Eye (tissue), 1 donor: ENCODE measurements at places on chromosomes 5 and 9.
A peak's percentile ranks its signal among the peaks of the same experiment; 100 is the strongest.

- DNase-seq, result no peak
Observed at GRCh38 chr5:137372016-137372772, 126.9 kb downstream of the SPOCK1 start.

- DNase-seq, result peak; percentile 49
Observed at GRCh38 chr5:169945831-169946261, 34.4 kb downstream of the INSYN2B start.

DNA sequence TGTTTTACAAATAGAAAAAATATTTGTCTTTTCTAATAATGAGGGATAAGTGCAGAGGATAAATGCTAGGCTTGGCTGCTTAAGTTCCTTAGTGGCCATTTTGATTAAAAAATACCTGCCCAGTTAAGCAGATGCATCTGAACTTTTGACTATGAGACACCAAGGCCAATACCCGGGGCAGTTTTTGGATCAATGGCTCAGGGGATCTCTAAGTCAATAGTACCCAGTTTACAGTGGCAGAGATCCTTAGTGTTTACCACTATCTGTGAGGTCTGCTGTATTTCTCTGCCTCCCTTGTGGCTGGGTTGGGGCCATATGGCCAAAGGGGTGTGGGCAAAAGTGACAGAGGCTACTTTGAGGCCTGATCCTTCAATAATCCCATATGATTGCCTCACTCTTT lies 184.5 kb upstream of the MAST4 start:
- DNase-seq, result no peak

DNA sequence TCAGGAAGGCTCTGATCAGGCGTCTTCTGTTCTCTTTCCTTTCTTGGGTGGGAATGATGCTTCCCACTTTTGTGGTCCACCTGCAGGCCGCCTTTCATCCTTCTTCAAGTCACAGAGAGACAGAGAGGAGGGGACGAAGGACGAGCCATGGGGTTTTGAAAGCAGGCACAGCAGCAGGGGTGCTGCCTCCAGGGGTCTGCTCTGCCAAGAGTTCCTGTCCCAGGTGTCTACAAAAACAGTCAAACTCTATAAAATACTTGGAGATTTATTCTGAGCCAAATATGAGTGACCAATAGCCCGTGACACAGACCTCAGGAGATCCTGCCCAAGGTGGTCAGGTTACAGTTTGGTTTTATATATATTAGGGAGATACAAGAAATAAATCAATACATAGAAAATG lies 34.5 kb upstream of the LCP2 start:
- no peak for DNase-seq

- peak; percentile 43 for DNase-seq
Observed at GRCh38 chr5:2530609-2531008, 220.9 kb downstream of the IRX2 start.

DNA sequence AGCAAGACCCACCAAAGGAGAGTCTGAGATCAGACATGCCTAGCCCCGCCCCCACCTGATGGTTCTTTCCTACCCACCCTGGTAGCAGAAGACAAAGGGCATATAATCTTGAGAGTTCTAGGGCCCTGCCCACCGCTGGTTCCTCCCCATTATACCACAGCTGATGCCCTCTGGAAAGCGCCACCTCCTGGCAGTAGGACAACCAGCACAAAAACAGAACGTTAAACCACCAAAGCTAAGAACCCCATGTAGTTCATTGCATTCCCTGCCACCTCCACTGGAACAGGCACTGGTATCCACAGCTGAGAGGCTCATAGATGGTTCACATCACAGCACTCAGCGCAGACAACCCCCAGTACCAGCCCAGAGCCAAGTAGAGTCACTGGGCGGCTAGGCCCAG lies 81.2 kb upstream of the TRPC7 start:
- DNase-seq, result no peak

DNA sequence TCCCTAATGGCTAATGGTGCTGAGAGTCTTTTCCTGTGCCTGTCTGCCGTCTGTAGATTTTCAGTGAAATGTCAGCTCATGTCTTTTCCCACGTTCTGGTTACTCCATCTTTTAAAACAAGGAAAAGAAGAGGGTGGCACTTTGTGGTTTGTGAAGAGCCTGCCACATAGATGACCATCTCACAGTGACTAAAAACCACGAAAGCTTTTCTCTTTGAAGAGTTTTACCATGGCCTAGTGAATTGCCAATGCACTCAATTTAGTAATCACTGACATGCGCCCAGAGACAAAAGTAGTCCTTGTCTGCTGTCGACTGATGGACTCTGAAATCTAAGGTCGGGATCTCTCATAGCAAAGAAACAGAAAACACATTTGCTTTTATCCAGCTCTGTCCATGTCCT lies 50.4 kb downstream of the SPATA31C2 start:
- no peak for DNase-seq

DNA sequence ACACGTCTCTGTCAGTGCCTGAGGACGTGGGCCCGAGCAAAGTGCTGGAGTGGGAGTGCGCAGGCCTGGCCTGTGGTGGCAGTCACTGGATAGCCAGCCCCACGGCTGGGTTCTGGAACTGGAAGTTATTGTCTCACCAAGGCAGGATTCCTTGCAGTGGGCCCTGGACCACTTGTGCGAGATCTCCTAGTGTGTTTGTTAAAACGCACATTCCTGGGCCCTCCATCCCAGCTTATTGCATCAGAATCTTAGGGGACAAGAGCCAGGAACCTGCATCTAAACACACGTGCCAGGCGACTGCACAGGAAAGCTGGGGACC lies 26.9 kb downstream of the PTPA start:
- DNase-seq, result no peak

DNA sequence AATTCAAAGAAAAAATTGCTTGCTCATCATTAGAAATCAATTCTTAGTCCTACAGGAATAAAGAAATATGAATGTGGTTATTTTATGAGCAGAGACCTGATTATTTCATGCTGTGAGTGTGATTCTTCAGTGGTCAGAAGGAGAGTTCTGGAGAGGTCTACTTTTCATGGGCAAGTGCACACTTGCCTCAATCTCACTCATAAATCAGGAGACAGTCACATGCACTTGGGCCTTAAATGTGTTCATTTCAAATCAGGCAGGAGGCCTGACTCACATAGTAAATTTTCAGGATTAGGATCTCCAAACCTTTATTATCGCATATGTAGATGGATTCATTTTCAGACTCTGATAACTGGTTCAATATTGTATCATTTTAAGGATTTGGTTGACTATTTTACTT lies 323.2 kb upstream of the CCNH start:
- DNase-seq, result no peak

DNA sequence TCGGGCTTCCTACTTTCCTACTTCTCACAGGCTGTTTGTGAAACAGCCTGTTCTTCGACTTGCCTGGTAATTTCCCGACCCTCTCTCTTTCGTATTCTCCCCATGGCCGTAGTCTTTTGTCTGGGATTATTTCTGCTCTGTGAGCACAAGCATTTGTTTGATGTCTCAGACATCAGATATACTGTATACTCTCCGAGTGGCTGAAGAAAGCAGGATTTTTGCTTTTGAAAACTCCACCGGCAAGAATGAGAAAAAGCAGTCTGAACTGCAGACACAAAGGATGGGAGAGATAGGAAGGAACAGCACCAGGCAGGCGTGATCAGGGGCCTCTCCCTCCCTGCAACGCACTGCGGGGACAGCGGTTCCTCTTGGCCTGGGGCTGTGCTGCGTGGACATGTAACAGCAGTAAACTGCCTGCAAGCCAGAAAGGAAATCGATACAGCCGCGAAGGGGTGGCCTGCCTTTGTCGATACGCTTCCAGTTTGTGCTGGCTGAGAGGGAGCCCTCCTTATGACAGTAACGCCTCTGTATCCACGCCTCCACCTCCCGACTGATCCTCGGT lies 313.9 kb upstream of the TLE4 start:
- peak; percentile 83 for DNase-seq

GRCh38 chr5:139762615-139763170 lies 32.9 kb upstream of the PSD2 start:
- peak; percentile 24 for DNase-seq

GRCh38 chr5:126499853-126500342 lies 76.7 kb downstream of the GRAMD2B start:
- no peak for DNase-seq

- DNase-seq, result no peak
Observed at GRCh38 chr9:22105005-22105722, 96.1 kb upstream of the CDKN2B start.

- no peak for DNase-seq
Observed at GRCh38 chr9:127158786-127159324, 36.4 kb upstream of the ANGPTL2 start.

- no peak for DNase-seq
Observed at GRCh38 chr5:108382784-108383330, 959 bp upstream of the FBXL17 start.

- no peak for DNase-seq
Observed at GRCh38 chr5:33088176-33088575, 352.6 kb upstream of the TARS1 start.

DNA sequence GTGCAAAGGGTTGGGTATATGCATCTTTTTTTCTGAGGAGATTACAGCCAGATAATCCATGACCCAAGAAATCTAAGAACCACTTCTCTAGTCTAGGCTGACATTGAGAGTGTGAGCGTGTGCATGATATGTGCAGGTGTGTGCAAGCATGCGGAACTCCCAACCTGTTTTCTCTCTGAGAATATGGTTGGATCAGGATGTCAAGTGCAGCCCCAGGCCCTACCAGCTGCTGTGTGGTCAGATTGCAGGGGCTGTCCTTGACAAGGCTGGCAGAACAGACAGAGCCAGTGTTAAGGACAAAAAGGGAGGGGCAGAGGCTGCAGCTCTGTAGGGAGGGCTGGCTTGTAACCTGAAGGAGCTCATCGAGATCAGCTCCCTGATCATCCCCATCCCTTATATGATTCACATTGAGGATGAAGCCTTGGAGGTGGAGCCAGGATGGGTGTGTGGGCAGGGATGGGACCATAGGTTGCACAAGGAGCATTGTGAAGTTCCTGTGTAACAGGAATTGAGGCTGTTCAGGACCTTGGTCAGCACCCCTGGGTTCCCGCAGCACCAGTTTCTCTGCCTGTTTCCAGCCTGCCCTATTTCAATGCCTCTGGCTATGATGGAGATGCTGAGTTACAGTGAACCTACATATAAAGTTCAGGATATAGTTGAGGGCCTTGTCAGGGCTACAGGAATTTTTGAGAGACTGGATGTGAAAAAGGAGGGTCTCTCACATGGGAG lies 52.6 kb upstream of the ARAP3 start:
- DNase-seq, result peak; percentile 89

DNA sequence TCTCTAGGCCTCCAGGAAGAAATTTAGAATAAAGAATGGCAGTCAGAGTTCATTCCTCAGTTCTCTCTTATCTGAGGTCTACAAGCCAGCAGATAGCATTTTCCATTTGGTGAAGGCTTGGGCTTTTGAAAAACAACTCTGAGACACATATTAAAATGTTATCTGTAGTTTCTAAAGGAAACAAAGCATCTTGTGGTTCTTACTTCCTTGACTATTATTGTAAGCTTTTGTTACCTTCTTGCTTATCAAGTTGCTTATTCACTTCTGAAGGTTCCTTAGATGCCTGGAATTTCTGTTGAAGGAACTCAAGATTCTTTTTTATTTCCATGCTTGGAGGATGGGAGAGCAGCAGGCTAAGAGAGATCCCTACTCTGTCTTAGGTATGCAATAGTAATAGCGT lies 79.2 kb upstream of the MRPS30 start:
- no peak for DNase-seq

GRCh38 chr9:113153599-113153998 lies 2.8 kb downstream of the SLC31A2 start:
- DNase-seq, result no peak

GRCh38 chr9:92730897-92731296 lies 33.7 kb downstream of the BICD2 start:
- no peak for DNase-seq

GRCh38 chr9:101375546-101375945 lies 9.3 kb downstream of the BAAT start:
- no peak for DNase-seq

DNA sequence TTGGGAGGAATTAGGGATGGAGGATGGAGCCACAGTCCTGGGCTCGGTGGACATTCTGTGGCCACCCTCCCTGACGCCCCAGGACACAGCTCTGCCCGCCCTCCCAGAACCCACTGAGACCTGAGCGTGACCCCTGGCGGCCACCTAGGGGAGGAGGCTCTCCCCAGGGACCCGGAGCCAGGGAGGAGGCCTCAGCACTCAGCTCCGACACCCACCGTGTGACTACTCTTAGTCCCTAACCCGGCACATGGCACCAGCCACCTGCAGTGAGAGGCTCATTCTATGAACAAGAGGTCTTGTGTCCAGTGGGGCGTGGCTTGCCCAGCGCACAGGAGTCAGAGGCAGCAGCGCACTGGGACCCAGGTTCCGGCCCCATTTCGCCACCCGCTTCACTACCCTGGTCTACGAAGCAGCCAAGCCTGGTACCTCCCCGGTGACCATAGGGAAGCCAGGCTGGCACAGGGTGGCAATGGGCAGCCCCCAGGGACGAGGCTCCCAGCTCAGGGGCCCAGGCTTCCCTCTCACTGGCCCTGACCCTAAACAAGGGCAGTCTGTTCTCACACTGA lies 10.2 kb downstream of the SARDH start:
- no peak for DNase-seq

GRCh38 chr5:55437452-55437851 lies 97.3 kb downstream of the PLPP1 start:
- no peak for DNase-seq

DNA sequence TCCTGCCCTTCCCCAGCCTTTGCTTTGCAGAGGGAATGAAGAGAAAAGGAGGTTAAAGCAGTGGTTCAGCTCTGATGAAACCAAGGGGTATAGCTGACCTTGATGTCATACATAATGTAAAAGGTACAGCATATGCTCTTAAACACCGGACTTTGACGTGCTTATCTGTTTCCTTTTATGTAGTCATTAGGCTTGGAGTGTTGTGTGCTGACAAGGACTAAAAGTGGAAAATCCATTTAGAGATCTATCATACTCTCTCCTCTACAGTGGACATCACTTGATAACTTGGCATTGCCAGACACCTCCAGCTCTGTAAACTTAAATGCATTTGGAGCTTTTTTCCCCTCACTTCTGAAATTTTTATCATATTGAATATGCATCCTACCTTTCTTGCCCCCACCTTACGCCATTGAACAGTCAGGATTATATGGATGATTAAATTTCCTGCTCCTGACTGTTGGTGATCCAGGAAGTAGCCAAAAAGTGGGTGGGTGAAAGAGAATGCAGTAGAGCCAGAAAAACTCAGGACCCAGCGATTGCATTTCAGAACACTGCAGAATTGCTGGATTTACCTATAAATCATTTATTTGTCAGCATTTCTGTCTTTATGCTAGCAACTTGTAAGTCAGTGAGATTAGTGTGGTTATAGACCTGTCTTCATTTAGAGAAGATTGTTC lies 4.1 kb downstream of the TNFAIP8 start:
- DNase-seq, result no peak

DNA sequence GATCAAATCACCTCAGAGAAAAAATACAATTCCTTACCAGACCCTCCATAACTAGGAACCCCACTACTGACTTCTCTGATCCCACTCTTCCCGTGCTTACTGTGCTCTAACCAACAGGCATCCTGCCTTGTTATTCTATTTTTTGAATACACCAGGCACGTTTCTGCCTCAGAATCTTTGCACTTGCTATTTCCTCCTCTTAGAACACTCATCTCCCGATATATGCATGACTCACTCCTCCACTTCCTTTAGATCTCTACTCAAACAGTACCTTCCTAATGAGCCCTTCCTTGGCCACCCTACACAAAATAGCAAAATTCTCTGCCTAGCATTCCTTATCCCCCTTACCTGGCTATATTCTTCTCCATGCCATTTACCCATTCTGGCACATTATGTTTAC lies 43.9 kb downstream of the MAPKAP1 start:
- DNase-seq, result no peak
